Iris pigment epithelial cell (primary cell): ENCODE measurements at places on chromosomes 16 and 17.

GRCh38 chr17:77966476-77966875 is 8.0 kb downstream of the TNRC6C start:
- no peak for DNase-seq

- DNase-seq, result no peak
Measured at GRCh38 chr16:31476303-31477219, 4.6 kb downstream of the TGFB1I1 start.

- peak; percentile 48 for DNase-seq
Measured at GRCh38 chr17:8189041-8189710, 804 bp downstream of the BORCS6 start.

DNA sequence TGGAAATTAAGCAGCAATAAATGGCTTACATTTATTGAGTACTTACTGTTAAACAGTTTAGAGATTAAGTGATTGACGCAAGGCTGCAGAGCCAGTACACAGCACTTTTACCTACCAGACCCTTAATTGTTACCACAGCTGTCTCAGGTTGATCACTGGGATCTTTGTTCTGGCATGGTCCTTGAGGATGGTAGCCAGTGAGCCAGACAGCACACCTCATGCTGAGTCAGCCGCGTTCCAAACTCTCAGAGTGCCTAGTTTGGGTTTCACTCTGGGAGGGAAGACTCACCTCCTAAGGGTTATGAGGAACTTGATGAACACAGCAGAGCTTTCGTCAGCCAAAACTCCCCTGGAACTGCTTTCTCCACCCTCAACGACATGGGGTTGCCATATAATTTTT is 20.4 kb downstream of the CDH3 start:
- no peak for DNase-seq

DNA sequence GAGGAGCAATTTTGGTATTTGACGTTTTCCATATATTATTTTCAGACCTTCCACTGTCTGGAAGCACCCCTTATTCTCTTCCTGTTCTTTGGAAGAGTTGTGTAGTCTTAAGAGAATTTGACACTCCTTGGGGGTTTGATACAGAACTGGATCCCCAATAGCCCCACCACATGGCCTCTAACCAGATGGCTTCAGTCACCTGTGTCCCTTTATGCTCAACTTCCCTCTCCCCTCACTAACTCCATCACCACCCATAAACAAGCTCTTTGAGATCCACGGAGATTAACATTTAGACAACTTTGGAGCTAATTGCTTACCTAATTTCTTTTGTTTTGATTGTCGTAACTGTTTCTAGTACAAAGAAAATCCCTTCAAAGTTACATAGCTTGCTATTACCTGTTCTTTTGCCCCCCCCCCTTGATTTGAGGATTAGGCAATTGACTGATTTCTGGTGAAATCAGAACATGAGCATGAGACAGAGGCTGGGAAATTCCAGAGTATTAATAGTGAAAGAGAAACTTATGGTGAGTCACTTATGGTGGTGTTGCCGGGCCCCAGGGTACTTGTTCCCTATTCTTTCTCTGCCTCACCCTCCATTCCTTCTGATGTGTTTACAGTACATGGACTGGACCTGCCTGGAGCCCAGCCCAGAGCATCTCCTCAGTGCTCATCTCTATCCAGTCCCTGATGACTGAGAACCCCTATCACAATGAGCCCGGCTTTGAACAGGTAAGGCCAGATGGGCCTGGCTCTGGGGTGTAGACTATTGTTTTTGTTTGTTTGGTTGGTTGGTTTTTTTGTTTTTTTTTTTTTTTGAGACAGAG is 7.5 kb downstream of the UBE2Z start:
- peak; percentile 96 for DNase-seq

GRCh38 chr16:59635674-59636073 is 901.6 kb upstream of the GOT2 start:
- peak; percentile 37 for DNase-seq

DNA sequence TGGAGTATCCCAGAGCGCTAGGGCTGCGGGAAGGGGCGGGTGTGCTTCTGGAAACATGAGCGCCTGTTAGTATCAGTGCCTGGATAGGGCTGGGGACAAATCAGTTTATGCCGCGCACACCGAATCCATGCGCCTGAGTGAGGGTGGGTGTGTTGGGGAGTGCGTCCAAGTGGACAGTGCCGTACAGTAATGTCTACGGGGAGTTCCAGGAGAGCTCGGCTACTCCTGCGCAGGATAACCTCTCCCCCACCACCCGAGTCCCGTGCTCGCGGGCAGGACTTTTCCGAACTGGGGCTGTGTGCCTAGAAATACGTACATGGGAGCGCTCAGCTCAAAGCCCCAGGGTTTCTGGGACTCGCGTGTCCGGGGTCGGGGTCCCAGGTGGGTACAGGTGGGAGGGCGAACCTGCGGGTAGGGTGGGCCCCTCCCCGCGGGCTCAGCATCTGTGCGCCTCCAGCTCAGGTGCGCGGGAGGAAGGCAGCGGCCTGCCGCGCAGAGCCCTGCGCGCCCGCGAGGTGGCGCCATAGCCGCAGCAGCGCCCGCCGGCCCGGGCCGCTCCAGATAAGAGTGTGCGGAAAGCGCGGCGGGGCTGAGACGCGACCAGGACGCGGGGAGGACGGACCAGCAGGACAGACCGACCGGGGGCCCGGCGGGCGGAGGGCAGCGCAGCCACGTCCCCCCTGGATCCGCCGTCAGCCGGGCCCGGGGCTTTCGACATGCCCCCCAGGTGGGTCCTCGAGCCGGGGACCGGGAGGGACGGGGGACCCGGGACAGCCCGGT is at the start of gene HIC1:
HIC1 (plus strand) TSS at position 592 of the 780 bp plus-strand sequence. CDS start 1,588 bp downstream, outside the sequence.
- peak; percentile 84 for DNase-seq

GRCh38 chr16:28298511-28298878 is 6.2 kb downstream of the SBK1 start:
- no peak for DNase-seq

DNA sequence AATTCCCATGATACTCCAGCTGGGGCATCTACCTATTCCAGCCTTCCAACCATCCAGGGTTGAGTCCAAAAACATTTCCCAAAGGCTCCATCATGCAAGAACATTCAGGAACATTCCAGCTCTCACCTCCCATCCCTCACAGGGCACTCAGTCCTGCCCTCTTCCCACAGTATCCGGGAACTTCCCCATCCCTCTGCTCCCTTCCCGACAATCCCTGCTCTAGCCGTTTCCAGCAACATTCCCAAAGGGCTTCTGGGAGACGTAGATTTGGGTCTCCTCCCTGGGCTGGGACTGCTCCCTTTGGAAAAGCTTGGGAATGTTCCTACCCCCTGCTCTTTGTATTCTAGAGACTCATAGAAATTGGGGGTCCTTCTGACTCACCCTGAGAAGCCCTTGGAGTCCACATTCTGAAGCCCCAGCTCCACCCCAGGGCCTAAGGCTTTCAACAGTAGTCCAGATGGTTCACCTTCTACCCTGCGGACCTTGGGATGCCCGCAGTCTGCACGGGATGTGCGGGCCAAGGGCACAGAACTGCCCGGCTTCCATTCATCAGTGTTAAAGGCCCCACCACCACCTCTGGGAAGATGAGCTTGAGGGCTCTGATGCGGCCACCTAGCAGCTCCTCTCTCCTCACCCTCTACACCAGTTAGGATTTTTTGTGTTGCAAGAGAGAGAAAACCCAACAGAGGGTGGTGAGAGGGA is 25.4 kb downstream of the NGFR start:
- no peak for DNase-seq

DNA sequence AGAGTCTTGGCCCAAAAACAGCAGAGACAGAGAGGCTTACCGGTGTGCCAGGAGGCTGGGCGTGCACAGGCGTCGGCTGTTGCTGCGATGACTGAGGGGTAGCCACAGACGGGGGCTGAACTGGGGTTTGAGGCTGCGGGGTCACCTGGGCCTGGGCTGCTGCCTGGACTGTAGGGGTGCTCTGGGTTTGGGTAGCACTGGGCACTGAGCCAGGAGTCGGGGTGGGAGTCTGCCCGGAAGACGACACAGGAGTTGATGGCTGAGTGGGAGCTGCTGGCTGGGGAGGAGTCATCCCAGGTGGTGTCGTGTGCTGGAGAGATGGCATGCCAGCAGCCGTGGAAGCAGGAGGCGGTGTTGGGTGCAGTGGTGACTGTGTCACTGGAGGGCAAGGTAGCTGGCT is 53.2 kb upstream of the TRAP1 start:
- DNase-seq, result no peak

DNA sequence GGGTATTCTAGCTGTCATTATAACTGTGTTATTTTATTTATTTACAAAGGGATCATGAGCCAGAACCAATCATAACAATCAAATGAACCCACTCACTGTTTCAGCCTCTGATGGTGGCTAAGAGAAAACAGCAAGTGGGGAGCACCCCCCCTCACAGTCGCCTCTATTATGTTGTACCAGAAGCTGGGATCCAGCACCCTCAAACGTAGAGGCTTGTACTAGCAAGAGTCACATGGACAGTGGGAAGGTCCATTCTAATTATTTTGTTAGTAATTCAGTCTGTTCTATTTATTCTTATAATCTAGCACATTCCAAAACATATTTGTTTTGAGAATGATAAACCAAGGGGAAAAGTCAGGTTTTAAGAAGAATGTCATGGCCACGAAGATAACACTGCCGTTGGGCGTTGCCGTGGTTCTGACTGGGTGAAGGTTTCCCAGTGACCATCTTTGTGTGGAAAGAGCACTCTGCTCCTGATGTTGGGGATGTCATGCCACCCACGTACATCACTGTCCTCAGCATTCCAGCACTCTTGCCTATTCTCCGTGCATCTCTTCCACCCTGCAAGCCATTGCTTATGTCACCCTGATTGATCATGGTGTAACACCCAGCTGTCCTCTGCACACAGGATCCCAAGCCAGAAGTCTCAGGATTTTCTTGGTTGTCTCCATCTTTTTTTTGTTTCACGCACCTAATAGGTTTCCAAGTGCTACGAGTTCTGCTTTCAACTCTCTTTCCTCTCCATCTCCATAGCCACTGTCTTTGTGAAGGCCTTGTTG is 205.8 kb downstream of the PRKCA start:
- peak; percentile 51 for DNase-seq

DNA sequence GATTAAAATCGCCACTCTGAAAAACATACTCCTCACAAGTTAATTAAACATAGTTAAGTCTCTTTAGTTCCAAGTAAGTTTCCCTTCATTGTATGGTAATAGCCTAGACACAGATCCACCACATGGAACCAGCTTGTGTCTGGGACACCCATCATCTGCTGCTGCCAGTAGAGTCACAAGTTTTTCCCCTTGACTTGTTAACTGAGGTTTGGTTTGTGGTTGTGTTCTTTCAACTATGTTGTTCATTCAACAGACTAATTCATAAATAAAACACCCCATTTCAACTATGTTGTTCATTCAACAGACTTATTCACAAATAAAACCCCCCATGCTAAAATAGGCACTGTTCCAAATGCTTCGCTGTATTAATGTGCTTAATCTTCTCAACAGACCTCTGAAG is 24.4 kb downstream of the YWHAE start:
- no peak for DNase-seq

DNA sequence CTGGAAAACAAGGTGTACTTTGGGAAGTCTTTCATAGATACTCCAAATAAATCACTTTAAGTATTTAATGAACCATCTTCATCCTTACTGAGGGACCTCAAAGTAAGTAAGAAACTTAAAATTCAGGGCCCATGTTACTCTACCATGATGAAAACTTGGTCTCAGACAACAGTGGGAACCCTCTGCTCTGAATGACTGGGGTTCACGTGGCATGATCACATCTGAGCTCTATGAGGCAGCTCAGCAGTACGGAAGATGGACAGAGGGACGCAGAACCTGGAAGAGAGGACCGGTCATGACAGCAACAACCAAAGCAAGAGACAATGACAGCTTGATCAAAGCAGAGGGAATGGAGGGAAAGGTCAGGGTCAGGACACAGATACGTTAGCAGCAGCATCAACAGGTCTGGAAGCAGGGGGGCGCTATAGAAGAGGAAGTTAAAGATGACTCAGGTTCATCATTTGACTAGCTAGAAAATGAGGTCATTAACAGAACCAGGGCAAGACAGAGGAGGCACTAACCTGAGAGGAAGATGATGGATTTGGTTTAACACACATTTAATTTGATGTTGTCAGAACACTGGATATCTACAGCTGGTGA is 9.5 kb downstream of the XPO6 start:
- no peak for DNase-seq

DNA sequence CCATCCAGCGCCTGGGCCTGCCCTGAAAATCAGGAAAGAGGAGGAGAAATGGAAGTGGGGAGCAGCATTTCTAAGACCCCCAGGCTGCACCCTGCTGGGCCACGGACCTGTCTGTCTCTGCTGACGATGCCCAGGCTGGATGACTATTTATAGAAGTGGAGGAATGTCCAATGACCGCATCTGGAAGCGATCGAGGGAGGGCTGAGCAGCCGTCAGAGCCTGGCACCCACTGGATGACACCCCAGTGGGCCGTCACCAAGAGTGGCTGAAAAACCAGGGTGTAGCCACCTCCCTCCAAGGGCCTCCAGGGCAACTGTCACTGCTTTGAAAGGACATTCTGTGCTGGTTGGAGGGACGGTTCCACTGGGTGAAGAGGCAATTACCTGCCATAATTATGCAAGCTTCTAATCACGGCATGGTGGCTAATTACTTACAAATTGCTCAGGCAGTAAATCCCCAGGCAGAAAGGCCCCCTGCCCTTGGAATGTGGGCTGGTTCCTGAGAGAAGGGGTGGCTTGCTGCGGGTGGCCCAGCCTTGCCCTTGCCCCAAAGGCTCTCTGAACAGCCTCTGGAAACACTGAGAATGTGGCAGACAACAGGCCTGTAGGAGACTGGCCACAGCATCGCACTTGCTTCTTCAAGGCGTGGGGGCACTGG is 332.1 kb downstream of the C16orf95 start:
- no peak for DNase-seq

GRCh38 chr17:75979705-75980187 is 706 bp downstream of the TEN1 start:
- peak; percentile 88 for DNase-seq

DNA sequence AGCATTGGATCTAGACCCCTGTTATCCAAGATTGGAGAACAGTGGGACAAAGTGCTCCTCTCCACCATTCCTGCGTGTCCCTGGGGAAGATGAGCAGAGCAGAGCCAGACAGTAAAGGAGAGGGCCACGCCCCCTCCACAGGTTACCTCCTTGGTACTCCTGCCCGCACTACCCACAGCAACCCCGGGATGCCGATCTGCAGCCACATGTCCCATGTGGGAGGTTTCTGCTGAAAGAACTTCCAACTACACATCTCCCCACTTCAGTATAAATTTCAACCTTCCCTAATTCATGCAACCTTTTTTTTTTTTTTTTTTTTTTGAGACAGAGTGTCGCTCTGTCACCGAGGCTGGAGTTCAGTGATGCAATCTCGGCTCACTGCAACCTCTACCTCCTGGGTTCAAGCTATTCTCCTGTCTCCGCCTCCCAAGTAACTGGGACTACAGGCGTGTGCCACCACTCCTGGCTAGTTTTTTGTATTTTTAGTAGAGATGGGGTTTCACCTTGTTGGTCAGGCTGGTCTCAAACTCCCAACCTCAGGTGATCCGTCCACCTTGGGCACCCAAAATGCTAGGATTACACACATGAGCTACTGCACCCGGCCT is 2.3 kb downstream of the RAB37 start:
- DNase-seq, result no peak
